ENCODE measurements at places on chromosomes 2 and 18. TPM values are rescaled to one million over a fixed set of nuclear protein-coding genes. Genes with fewer than 3 reads are reported as not detected.
A peak's percentile ranks its signal among the peaks of the same experiment; 100 is the strongest.

DNA sequence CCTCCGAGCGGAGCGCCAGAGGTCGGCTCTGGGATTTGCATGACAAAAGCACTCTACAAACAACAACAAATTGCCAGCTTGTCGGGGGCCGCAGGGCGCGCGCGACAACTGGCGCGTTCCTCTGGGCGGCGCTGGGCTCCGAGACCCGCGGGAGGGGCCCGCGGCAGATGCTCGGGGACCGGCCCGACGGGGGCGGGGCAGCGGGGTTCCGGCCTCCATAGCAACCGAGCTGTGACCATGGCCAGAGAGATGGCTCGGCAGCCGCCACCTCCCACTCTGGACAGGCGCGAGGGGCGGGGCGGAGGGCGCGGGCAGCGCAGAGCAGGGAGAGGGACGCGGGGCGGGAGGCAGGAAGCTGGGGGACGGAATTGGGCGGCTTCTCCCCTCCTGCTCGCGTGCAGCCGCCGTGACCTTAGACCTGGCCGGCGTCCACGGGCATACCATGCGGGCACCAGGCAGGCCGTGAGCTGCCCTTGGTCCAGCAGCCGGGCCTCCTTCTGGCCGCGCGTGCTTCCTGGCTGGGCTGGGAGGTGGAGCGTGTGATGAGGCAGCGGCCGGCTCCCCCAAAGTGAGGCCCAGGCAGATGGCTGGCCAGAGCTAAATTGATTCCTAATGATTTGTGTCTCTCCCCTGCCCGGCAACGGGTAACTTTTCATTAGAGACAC, 171.5 kb downstream of the CELF4 start:
- ATAC-seq: peak; percentile 90

- no peak for ATAC-seq
These were observed 141.6 kb upstream of the CXCR4 start for GRCh38 chr2:136259551-136259950.

GRCh38 chr2:238387332-238387731, 39.4 kb upstream of the ASB1 start:
- ATAC-seq: no peak

DNA sequence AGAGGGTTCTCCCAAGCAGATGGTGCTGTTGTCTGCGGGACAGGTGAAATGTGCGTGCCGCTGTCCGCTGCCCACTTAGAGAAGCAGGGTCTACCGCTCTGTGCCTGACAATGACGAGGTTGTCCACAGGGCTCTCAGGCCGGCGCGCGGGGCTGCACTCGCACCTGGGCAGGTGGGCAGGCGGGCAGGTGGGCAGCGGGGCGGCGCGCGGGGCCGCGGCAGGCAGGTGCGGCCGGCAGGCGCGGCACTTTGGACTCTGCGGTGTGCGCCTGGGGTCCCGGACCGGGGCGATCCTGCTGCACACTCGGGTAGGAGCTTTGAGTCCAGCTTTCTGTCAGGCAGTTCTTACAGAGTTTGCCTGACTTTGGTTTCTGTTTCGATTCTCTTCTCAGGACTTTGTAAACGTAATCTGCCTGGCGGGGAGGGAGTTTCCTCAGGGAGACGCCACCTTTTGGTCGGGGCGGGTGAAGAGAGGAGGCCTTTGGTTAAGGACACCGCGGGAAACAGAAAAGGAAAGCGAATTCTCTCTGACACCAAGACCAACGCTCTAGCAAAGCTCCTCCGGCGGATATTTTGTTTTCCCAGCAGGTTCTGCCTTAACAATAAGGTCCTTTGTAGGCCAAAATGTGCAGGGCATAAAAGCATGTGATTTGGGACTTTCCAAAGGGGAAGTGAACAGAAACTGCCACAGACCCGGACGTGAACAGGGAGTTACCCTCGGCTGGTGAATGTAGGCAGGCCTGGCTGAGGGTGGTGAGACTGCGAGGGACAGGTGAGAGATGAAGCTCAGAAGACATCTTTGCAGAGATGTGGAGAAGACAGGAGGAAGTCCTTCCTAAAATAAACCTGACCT, at the start of gene IFIH1:
Gene IFIH1, minus strand, starts transcription at position 357 of the 853 bp plus-strand sequence. CDS start 377 bp downstream, outside the sequence.
- ATAC-seq: peak; percentile 94

DNA sequence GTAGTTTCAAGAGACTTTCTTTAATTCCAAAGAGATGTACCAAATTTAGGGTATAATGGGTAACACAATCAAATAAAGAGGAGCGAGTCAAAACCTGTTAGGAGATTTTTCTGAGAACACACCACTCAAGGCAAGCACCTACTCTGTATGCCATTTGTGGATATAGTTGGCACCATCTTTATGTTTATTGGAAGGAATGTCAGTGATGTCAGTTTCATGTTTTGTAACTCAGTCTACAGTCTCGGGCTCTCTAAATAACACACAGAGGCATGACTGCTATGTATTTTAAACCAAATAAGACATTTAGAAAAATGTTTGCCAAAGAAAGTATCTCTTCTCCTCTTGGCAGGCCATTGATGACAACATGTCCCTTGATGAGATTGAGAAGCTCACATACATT, 59.7 kb downstream of the CPS1 start:
- no peak for ATAC-seq

Gene CTDSP1
- total RNA-seq: 149 TPM

DNA sequence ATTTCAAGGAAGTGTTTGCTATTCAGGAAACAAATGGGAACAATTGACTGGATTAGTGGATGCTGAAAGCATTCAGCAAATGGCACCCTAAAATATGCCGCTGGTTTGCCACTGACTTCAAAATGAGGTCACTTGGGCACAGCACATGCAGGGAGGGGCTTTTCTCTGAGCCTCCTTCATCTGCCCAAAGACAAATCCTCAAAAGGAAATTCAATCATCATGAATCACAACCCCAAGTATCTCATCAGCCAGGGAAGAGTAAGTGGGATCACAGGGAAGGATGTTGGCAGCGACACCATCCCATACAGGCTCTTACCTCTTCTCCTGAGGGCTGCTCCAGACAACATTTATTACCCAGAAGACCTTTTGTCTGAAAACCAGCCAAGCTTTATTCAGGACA, 14.4 kb upstream of the SP140L start:
- ATAC-seq: no peak

DNA sequence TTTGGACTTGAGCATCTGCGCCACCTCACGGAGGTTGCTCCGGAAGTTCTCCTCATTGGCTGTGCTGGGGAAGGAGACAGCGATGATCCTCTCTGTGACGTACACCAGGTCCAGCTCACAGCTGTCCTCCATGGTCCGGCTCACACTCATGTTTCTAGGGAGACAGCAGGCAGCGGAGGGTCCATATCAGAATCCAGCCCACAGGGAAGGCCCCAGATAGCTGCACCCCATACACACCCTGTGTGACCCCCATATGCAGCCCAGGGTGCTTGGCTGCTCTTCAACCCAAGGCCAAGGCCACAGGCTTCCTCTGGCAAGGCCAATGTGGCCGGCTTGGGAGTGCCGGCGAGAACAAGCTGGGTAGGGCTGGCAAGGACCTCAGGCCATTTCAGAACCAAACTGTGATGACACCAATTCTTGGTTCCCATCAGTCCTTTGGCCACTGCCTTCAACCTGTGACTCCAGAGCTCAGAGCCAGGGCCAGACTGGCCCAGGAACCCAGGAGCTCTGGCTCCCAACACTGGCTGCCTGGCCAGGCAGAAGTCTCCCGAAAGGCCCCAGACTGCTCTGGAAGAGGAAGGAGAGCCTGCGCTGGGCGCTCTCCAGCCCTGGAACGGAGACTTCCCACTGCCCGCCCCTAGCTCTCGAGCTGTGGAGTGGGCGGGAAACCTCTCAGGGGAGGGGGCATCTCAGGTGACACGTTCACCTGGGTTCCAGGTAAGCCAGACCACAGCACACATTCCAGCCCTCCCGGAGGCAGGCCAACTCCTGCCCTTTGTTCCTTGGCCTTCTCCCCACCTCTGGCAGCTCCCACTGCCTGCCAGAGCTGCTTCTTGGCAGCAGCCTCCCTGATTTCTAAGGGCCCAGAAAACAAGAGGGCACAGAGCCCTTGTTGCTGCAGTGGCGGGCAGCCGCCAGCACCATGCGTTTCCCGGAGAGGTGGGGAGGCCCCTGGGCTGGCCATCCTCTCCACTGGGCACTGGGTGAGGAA, 104.7 kb downstream of the TNS1 start:
- ATAC-seq: peak; percentile 8

DNA sequence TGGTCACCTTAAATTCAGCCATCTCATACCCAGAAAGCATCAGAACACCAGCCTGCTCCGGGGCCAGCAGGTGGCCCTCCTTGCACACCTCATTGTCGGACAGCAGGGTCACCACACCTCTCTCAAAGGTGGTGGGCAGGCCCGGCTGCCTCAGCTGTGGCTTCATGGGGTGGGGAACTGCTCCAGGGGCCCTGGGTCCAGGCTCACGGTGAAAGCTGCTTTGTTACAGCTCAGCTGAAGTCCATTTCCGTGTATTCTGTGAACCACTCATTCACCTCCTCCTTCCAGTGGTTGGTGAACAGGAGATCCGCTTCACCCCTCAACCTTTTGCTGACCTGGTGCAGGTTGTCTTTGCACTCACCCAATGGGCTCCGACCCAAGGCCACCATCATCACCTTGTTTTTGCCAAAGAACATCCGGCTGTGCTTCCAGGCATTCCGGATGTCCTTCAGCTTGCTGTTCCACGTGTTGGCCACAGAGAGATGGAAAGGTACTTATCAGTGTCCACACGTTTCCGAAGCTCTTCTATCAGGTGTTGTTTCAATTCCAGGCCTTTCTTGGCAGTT, 78.6 kb upstream of the LDLRAD4 start:
- ATAC-seq: no peak

DNA sequence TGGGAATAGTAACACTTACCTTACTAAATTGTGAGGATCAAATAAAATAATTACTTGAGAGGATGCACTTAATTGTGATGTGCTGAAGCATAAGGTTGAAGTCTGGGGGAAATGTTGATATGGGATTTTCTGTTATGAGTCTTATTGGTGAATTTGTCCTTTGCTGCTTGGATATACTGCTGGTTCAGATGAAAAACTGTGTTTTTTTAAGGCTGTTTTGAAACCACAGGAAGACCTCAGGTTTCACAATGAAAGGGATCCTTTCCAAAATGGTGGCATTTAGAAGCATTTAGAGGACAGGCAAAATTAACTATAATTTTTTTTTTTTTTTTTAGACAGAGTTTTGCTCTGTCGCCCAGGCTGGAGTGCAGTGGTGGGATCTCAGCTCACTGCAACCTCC, 34.9 kb downstream of the SPATS2L start:
- ATAC-seq: no peak

- ATAC-seq: no peak
These were observed 148.5 kb downstream of the NOL4 start for GRCh38 chr18:34075963-34076860.

DNA sequence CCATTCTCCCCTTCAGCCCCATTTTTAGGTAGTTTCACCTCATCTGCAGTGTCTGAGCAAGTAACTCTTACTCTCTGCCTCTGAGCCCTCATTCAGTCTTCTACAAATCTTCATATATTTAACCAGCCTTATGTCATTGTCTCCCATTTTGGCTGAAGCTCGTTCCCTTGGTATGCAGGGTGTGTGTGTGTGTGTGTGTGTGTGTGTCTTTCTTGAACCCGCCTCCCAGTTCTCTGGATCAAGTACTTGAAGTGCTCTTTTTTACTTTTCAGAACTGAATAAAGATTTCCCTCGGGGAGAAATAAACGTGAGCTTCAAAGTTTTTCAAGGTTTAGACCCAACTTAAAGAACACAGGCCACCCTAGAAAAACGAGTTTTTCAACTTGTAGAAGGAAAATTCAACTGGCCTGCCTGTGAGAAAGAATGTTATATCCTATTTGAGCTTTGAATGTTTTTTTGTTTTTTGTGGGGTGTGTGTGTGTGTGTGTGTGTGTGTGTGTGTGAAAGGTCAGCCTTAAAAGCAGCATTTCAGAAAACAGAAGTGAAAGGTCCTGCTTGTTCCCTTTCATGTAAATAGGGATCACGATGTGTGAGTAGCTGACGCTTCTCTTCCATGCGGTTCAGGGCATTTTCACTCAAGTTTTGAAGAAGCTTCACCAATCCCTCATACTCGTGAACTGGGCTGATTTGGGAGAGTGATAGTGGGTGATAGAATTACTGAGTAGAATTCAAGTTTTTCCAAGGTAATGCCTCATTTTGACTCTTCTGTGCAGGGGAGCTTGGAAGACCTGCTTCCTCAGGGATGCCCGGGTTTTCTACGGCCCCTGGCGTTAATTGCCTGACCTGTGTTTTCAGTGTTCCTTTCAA, 50.6 kb upstream of the EML6 start:
- ATAC-seq: no peak

- ATAC-seq: no peak
These were observed 186.1 kb upstream of the STON1 start for GRCh38 chr2:48343571-48344440.

GRCh38 chr2:58798676-58799208, 557.6 kb upstream of the FANCL start:
- ATAC-seq: no peak

Gene DIPK1C
- not detected for total RNA-seq

DNA sequence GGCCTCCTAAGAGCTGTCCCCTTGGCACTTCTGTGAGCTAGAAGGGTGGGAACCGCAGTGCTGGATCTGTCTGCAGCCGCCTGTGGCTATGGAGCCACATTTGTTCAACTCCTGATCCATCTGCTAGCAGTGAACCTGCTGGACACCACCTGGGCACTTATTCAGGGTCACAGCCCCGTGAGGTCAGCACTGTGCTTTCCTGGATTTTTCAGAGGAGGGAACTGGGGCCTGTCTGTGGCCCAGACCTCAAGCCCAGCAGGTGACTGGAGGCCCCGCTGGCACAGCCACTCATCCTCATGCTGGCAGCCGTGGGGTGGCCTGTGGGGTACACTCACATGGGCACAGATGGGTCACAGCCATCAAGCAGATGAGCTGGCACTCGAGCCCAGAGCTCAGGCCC, 155.3 kb downstream of the TFCP2L1 start:
- ATAC-seq: no peak

GRCh38 chr2:189466656-189467055, 25.4 kb downstream of the WDR75 start:
- peak; percentile 41 for ATAC-seq

- no peak for ATAC-seq
These were observed 27.7 kb downstream of the FAM110C start for GRCh38 chr2:18402-19271.

Gene ICA1L
- total RNA-seq: 40.8 TPM

DNA sequence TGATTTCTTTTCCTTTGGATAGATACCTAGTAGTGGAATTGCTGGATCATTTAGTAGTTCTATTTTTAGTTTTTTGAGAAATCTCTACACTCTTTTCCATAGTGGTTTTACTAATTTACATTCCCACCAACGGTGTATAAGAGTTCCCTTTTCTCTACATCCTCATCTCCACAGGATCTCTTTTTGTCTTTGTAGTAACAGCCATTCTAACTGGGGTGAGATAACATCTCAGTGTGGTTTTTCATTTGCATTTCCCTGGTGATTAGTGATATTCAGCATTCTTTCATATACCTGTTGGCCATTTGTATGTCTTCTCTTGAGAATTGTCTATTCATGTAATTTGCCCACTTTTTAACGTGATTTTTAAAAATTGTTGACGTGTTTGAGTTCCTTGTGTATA, 13.8 kb downstream of the RFTN2 start:
- ATAC-seq: no peak

DNA sequence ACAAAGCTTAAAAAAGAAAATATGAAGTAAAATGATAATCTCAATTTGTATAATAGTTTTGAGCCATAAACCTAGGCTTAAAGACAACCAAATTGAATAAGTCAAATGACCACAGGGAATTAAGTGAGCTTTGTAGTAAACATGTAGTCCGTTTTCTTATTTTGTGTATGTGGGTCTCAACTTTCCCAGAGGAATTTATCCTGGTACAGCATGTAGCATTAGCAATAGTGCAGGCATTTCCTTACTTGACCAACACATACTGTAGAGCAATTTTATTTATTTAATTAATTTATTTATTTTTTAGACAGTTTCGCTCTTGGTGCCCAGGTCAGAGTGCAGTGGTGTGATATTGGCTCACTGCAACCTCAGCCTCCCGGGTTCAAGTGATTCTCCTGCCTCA, 37.5 kb upstream of the MTCL1 start:
- ATAC-seq: no peak

Gene CENPO
- 3.8 TPM for total RNA-seq

Gene LAMA1
- 0.40 TPM for total RNA-seq
